Fibroblast of skin of abdomen (primary cell): ENCODE measurements at places on chromosomes 1 and 21.

GRCh38 chr1:214541206-214541605 is 10.2 kb downstream of the PTPN14 start:
- DNase-seq: no peak

DNA sequence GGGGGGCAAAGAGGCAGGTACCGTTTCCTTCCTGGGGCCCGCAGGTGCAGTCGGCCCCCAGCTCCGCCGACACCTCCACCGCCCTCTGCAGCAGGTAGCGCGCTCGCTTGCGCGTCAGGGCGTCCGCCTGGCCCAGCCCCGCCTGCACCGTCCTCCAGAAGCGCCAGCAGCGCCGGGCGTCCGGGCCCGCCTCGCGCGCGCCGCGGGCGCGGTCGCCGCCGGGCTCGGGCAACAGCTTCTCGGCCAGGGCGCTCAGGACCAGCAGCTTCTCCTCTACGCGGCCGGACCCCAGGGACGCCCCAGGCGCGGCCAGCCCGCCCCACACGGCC is 863 bp downstream of the TARBP1 start:
- peak; percentile 29 for DNase-seq

DNA sequence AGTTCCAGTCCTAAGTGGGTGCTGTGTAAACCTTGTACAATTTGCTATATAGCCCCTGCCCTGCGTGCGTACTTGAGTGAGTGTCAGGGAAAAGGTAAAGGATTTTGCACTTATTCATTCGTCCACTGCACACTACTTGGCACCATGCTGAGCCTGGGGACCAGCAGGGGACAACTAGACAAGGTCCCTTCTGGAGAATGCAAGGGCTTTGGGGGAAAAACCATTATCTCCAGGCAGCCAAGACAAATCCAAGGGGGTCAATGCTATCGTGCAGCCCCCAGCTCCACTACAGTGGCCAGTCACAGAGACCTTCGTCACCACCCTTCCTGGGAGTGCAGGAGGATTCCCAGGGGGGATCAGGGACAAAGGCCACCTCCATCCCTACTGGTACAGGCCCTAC is 39.7 kb downstream of the MATN1 start:
- DNase-seq: no peak

DNA sequence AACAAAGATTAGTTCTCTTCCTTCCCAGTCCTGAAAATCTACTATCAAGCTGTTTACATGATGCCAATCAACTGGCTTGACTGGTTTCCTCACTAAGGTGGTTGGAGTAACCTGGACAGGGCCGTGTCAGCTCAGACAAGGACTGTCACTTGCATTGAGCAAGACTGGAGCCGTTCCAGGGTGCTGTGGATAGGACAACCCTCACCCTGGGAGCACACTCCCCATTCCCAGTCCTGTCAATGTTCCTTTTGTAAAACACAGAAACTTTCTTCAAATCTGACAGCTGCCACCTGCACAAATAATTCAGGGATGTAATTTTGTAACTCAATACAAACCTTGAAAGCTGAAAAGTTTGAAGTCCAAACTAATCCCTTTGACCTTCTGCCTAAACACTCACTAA is 31.4 kb downstream of the PLPP3 start:
- no peak for DNase-seq
